ENCODE measurements at places on chromosomes 16 and 17.

- DNase-seq, result no peak
These were observed 20.5 kb downstream of the PRKCB start for GRCh38 chr16:23856251-23856709.

DNA sequence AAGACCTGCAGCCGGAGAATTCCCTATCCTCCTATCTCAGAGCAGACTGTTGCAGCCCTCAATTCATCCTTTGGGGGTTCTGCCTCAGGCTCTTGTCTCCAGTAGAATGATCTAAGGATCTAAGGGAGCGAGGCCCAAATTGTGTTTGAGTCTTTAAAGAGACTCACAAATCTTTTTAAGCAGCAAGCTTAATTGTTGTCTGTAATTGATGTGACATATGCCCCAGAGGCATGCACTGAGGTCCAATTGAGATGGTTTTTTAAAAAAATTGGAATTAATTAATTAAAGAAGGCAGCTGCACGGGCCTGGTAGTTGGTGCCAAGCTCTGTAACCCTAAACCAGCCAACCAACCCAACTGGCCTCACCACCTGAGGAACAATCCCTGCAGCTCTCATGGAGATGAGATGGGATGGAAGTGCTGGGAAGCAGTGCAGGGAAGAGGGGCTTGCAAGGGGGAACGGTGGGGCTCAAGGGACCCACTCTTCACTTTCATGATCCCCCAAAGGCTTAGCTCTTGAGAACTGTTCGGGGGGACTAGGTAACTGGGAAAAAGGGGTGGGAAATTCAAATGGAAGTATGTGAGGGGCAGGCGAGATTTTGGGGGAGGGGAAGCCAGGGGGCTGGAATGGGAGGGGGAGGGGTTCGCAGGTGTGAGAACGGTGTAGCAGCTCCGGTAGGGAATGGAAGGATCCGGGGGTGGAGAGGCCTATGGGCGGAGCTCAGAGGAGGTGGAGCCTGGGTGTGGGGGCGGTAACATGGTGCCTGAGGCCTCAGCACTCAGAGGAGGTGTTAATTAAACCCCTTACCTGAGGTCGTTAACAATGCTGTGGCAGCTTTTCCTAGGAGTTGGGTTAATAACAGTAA lies 9.2 kb upstream of the ZNF652 start:
- DNase-seq, result no peak

DNA sequence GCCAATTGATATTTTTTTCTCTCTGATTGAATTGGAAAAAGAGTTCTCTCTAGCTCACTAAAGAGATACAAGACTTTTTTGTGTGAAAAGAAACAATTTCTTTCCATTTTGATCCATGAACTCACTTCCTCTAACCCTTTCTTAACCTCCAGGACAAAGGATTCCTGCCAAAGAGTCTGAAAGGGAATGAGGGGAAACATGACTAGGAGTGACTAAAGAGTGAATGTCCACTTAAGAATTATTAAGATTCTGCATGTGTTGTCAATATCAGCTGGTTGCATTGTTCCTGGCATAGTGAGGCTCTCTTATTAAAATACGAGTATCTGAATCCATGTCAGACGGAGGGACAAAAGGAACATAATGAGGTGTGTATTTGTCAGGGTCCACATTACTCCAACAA lies 344.7 kb downstream of the GRIN2A start:
- DNase-seq, result no peak

DNA sequence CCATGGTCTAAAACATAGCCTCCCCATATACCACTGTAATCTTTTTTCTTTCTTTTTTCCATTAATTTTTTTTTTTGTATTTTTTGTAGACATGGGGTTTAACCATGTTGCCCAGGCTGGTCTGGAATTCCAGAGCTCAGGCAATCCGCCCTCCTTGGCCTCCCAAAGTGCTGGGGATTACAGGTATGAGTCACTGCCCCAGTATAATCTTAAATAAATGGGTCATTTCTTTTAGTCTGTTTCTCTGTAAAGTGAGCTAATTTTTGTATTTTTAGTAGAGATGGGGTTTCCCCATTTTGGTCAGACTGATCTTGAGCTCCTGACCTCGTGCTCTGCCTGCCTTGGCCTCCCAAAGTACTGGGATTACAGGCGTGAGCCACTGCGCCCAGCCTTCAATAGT lies 5.7 kb upstream of the NME1 start:
- DNase-seq, result no peak

GRCh38 chr16:9738690-9739089 lies 443.5 kb downstream of the GRIN2A start:
- no peak for DNase-seq

DNA sequence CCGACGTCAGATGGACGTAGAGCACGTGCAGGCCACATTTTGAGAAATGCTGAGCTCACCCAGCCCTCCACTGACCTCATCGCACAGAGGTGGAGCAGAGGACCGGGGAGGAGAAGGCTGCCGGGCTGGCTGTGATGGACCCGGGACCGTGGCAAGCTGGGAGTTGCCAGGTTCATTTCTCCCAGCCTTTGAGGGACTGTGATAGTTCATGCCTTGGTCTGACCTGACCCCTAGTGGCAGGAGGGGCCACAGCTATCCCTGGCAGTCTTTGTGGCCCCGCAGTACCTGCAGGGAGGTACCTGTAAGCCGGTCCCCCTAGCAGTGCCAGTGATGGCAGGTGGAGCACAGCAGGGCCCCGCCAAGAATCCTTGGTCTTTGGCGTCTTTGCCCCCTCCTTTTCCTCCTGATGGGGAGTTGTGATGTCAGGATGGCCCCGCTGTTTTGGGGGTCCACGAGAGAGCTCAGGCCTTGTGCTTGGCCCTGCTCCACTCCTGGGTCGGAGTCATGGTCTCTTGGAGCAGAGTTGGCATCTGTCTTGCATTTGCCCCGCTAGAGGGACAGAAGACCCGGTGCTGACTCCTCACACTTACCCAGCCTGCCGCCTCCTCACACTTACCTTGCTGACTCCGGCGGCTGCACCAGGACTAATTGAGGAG lies 50.4 kb downstream of the OR1D5 start:
- peak; percentile 67 for DNase-seq

DNA sequence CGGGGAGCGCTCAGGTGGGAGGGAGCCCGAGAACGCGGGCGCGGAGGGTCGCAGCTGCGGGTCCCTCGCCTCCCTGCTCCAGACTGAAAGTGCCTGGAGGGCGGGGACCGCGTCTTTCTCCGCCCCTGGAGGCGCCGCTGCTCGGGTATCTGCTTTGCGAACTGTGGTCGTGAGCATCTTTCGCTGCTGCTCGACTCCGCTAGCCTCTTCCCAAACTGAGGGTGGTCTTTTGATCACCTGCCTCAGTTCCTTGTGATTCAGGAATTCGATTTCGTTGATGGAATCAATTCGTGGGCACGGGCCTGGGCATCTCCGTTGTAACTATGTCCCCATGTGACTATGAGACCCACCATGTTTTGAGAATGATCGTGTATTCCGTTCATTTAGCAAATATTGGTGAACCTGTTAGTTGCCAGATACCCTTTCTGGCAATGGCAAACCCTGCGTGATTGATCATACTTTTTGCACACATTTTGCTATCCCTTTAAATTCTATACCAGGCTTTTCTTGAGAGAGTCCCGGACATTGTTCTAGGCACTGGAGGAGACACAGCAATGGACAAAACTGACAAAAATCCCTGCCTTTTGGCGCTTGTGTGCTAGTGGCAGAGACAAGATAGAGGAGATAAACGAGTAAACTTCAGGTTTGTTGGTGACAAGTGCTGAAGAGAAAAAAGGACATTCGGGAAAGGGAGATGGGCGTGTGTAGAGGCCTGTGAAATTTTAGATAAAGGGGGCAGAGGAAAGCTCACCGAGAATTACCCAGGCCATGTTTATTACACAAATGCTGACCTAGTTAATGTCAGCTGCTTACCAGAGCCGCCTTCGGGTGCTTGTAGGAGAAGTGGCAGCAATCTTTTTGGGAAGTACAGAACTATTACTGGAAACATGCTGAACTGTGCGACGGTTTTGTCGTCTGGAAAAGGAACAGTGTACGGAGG lies 948 bp downstream of the UTP18 start:
- peak; percentile 42 for DNase-seq

GRCh38 chr17:39813631-39814030 lies 50.5 kb downstream of the IKZF3 start:
- DNase-seq, result no peak

DNA sequence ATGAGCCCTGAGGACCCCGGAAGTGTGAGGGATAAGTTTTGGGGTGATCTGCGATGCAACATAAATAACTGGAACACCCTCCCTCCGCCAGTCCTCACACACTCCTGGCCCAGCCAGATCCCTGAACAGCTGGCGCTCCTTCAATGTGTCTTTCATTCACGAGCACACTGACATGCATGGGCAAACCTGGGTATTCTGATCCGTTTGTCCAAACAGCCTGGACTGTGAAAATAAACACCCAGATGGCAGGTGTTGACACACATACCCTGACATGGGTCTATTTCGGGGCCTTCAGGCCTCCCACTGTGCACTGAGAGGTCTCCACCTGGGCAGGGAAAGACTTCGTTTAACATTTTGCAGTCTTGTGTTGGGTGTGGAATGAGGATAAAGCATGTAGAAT lies 3.0 kb upstream of the CPNE2 start:
- no peak for DNase-seq

- no peak for DNase-seq
These were observed at the start of gene RARA for GRCh38 chr17:40309031-40309948. Gene RARA, plus strand, starts transcription at chr17:40309180. Its CDS starts 22,039 bp downstream, at chr17:40331219.

- DNase-seq, result no peak
These were observed 11.3 kb downstream of the MMP2 start for GRCh38 chr16:55490301-55490700.

DNA sequence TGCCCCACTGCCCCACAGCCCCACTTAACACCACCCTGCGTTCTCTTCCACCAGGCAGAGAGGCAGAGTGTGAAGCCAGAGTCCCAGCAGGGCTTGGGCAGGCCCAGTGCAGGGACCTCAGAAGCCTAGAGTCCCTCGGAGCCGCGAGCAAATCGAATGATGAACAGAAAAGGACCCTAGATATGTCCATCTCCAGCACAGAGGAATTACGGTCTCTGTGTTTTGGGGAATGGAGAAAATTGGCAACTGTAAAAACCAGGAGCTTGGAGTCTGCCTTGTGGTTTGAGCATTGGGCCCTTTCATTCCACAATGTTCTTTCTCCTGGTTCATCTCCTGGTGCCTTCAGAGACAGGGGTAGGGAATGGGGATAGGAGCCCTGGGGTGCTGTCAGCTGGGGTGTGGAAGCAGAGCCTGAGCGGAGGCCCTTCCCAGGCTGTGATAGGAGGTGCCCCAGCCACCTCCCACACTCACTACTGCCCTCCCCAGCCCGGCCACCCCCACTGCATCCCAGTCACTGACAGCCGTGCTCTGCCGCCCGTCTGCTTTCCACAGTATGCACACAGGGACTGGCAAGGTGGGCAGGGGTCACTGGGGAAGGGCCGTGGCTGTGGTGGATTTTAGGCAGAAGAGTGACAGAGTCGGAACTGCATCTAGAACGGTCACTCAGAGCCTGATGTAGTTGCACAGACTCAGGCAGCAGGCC lies 26.7 kb downstream of the TBX4 start:
- no peak for DNase-seq

GRCh38 chr17:28854457-28855335 lies at the start of gene ERAL1:
Gene ERAL1, plus strand, starts transcription at chr17:28855016. Its CDS starts 19 bp downstream, at chr17:28855035.
- DNase-seq, result peak; percentile 77

GRCh38 chr17:67784364-67785121 lies 40.8 kb upstream of the BPTF start:
- no peak for DNase-seq

GRCh38 chr16:62644030-62644812 lies 608.0 kb upstream of the CDH8 start:
- DNase-seq, result no peak

DNA sequence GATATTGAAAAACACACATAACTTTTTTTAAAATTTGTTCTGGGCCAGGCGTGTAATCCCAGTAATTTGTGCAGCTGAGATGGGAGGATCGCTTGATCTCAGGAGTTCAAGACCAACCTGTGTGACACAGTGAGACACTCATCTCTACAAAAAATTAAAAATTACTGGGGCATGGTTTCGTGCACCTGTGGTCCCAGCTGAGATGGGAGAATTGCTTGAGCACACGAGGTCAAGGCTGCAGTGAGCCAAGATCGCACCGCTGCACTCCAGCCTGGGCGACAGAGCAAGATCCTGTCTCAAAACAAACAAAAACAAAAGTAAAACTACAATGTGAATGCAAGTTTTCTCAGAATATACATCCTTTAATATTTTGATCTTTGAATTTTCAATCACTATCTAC lies 15.1 kb downstream of the C16orf54 start:
- no peak for DNase-seq

DNA sequence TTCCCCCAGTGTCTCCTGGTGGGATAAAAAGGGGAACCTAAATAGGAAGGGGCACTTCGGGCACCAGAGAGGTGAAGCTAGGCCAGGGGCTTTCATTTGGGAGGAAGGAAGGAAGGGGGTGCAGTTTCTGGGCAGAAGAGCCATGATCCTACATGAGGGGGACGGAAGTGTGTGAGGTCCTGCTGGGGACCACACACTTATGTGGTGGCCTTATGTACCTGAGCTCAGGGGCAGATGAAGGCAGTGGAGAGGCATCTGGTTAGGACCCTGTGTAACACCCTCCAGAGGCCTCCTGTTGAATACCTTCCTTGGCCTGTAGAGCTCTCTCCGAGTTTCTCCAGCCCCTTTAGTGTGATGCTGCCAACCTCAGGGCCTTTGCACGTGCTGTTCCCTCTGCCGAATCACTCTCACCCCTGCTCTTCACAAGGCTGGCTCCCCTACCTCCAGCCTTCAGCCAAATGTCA lies 21.2 kb downstream of the IGFBP4 start:
- no peak for DNase-seq

DNA sequence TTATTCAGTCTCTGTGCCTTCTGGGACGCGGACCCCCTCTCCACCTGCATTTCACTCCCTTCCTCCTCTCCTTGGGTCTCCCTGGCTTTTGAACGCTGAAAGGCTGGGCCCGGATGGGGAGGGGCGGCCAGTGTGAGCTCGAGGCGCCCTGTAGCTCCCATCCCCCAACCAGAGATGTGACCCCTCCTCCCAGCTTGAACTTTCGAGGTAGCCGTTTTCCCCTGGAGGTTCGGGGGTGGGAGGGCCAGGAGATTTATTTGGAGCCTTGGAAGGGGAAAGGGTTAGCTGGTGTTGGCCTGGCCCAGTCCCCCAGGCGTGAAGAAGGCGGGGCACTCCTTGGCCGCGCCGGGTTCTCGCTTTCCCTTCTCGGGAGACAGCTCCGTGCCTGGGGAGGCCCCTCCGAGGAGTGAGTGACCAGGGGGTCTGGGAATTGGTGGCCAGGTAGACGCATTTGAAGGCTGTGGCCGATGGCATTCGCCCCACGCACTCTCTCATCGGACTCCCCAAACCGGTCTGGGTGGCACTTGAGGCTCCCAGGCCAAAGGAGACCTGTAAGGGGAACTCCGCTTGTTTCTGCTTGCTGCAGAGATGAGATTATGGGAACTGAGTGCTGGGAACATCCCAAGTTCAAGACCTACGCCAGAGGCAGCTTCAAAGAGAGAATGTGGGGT lies 942 bp downstream of the LDAF1 start:
- peak; percentile 51 for DNase-seq

DNA sequence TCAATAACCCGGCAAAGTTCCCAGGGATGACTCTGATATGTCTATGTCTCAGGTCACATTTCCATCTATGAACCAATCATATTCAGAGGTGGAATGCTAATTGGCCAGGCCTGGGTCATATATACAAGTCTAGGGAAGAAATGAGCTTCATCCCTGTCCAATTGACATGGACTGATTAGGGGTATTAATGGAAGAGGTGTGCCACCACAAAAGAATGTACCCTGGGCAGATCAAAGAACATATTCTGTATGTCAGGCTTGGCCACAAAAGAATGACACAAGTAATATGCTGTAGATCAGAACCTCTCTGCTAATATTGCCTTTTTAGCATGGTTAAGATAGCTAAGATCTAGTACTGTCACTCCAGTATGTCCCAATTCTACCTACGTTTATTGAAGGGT lies 6.7 kb downstream of the SLC35G3 start:
- no peak for DNase-seq

Measured in breast epithelium (tissue), 4 donors.